CD4-positive, alpha-beta T cell treated with Interleukin-1 beta for 1 hour (primary cell): ENCODE measurements at places on chromosomes 13 and 19.

DNA sequence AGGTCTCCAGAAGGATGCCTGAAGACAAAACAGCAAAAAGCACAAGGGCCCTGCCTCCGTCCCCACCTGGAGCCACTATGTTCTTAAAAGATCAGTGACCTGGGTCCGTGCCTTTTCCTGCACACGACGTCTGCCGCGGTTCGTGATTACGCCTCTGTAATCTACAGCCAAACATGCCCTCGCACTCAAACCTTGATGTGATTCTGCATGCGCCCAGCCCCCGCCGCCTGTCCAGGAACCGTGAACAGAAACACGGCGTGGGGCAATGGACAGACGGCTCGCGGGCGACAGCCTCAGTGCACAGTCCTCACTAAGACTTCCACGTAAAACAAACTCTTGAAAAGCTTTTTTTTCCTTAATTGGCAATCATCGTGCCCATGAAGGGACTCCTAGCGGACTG, 15.5 kb downstream of the C13orf46 start:
- no peak for DNase-seq

DNA sequence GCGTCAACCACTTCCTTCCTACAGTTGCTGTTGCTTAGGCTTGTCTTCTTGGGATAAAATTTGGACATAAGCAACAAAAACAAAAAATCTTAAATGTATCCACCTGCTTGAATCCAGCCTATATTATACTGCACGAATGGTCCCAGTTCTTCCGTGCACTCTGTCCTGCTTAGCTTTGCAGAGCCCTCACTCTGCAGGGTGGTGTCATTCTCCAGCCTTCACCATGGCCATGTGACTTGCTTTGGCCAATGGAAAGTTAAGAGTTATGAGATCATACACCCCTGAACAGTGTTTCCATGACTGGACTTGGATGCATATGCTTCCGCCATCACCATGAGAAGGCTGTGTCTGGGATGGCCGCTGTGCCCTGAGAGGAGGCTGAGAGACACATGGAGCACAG, 27.4 kb upstream of the SACS start:
- no peak for DNase-seq

- no peak for DNase-seq
These were observed 105.7 kb upstream of the RAP2A start for GRCh38 chr13:97328222-97328790.

DNA sequence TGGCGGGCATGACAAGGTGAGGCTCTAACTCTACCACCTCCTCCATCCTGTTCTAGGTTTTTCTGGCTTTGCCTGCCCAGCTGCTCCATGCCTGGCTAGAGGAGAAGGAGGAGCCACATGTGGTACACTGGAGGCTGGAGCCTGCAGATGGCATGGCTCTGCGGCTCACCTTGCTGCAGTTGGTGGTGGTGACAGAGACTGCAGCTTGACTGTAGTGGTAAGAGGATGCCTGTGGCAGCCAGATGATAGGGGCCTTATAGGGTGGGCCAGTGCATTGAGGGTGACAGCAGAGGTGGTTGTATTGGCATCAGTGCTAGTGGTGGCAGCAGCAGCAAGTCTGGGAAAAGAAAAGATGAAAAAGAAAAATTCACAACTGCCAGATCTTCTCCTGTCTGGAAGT, 146.2 kb downstream of the TNFRSF19 start:
- no peak for DNase-seq

DNA sequence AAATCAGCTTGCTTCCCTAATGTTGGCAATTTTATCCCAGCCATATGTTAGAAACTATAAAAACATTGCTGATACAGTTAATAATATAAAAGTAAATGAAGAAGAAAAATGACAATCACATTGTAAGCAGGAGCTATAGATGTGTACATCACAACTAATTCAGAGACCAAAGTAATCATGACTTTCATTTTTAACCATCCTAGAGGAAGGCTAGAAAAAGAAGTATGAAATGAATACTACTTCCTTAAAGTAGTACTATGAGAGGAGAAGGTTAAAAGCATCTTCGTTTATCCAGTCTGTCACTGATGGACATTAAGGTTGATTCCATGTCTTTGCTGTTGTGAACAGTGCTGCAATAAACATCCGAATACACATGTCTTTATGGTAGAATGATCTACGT, 135.5 kb downstream of the IRS2 start:
- no peak for DNase-seq

GRCh38 chr19:32555786-32556185, 25.2 kb upstream of the PDCD5 start:
- DNase-seq = no peak

DNA sequence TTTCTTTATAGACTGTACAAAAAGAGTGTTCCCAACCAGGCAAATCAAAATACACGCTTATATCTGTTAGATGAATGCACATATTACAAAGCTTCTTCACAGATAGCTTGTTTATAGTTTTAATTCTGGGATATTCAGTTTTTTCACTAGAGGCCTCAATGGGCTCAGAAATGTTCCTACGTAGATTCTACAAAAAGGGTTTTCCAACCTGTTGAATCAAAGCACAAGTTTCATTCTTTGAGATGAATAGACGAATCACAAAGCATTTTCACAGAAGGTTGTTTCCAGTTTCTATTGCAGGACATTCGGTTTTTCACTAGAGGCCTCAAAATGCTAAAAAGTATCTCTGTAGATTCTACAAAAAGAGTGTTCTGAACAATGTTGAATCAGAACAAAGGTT, 1490.3 kb downstream of the UQCRFS1 start:
- no peak for DNase-seq

DNA sequence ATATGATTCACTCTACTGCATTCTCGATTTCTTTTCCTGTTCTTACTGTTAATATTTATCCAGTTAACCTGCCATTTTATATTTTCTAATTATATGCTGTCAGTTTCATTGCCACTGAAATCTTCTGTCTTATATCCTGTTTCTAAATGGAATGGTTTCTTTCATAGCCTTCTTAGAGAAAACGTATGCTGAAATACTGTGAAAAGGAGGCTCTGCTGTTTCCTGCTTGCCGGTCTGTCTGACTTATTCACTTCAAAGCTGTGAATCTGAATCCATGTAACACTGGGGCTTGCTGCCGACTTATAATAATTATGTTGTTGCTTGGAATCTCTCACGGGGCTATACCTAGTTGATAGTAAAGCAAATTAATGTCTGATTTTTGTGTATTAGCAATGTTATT, 80.0 kb downstream of the GPR12 start:
- no peak for DNase-seq

- no peak for DNase-seq
These were observed 1.0 kb upstream of the ZBTB32 start for GRCh38 chr19:35703343-35703742.

- DNase-seq = peak; percentile 7
These were observed 5.7 kb downstream of the WDR62 start for GRCh38 chr19:36060430-36060829.

- DNase-seq = no peak
These were observed 12.2 kb downstream of the PODNL1 start for GRCh38 chr19:13926010-13926409.

DNA sequence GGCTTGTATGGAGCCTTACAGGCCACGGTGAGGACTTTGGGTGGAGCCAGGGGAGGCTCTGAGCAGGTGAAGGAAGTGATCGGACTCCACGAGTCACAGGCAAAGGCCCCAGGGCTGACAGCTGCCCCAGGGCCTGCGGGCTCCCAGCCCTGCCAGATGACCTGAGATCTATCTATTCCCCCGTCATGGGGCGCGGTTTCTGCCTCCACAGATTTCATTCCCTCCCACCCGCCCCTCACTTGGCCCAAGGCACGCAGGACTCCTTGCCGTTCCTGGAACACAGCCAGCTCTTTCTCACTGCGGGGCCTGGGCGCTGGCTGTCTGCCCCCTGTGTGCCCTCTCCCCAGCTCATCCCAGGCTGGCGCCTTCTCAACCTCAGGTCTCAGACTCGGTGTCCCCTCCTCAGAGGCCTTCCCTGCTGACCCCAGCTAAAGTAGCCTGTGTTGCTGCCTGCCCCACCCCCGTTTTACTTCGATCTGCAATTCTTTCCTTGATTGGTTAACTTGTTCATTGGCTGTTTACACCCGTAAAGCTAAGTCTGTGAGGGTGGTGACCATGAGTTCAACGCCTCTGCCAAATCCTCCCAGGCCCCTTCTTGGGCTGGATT, 13.9 kb upstream of the PAK4 start:
- no peak for DNase-seq

DNA sequence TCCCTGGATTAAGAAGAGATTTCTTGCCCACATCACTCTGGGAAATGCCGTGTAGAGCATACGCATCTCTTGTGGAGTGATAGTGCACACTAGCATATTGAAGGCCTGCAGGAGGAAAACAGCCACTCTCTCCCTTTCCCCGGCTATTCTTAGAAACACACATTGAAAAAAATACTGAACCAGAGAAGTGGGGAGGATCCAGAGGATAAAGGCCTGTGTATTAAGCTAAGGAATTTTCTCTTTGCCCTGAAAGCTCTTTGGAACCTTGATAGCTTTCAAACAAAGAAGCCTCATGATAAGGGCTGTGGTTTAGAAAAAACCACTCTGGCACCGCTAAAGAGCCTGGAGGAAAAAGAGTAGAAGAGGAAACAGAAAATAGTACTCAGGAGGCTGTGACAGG, 386.1 kb upstream of the NBEA start:
- no peak for DNase-seq

- peak; percentile 44 for DNase-seq
These were observed 538 bp downstream of the ZNF428 start for GRCh38 chr19:43618921-43619261.

DNA sequence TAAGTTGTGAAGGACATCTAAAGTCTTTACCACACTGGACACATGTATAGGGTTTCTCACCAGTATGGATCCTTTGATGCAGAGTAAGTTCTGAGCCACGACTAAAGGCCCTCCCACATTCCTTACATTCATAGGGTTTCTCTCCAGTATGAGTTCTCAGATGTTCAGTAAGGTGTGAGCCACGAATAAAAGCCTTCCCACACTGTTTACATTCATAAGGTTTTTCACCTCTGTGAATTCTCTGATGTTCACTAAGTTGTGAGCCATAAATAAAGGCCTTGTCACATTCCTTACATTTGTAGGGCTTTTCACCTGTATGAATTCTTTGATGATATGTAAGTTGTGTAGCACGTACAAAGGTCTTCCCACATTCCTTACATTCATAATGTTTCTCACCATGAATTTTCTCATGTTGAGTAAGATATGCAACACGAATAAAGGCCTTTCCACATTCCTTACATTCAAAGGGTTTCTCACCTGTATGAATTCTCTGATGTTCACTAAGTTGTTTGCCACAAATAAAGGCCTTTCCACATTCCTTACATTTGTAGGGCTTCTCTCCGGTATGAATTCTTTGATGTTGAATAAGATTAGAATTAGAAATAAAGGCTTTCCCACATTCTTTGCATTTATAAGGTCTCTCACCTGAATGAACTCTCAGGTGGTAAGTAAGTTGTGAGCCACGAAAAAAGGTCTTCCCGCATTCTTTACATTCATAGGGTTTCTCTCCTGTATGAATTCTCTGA, 29.8 kb downstream of the ZNF571 start:
- DNase-seq = no peak

DNA sequence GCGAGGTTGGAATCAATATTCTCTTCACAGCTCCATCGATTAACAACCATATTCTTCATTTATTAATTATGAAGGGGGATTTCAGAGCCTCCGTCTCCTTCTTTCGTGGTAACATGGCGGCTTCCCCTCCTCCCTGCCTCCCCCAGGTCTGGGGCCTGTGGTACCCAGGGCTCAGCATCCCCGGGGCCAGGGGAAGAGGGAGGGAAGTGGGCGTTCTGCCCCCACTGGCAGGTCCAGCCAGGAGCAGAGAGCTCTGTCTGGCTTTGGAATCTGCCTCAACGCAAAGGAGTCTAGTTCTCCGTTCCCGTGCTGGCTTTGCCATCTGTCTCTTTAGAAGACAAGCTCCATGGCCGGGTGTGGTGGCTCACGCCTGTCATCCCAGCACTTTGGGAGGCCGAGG, 37.8 kb upstream of the ONECUT3 start:
- DNase-seq = no peak

DNA sequence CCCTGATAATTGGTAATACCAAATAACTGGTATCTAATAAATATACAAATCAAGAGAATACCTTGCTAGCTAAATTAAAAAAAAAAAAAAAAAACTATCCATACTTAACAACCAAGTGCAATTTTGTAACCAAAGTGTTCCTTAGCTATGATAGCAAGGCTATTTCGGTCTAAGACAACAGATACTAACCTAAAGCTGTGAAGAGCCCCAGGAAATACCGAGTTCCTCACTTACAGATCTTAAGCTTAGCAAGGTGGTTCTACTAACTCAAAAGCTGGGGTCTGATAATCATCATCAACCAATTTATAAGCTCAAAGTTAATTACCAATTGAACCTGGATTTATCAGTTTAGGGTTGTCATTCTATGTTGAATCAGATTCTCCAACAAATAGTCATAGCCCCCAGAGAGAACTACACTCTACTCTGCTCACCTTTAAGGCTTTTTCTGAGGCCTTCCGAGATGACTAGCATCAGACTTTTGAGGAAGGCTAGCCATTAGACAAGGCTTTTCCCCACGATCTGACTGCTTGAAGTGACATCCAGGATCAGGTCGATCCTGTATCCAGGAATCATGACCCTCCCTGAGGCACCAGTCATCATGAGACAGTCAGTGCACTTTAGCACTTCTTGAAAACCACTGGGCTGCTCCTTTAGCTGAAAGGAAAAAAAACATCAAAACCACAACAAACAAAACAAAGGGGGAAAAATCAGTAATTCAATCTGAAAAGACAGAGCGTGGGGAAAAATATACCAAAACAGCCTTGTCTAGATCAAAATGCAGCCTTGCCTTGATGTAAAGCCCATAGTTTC, 31.9 kb downstream of the INTS6 start:
- DNase-seq = no peak

DNA sequence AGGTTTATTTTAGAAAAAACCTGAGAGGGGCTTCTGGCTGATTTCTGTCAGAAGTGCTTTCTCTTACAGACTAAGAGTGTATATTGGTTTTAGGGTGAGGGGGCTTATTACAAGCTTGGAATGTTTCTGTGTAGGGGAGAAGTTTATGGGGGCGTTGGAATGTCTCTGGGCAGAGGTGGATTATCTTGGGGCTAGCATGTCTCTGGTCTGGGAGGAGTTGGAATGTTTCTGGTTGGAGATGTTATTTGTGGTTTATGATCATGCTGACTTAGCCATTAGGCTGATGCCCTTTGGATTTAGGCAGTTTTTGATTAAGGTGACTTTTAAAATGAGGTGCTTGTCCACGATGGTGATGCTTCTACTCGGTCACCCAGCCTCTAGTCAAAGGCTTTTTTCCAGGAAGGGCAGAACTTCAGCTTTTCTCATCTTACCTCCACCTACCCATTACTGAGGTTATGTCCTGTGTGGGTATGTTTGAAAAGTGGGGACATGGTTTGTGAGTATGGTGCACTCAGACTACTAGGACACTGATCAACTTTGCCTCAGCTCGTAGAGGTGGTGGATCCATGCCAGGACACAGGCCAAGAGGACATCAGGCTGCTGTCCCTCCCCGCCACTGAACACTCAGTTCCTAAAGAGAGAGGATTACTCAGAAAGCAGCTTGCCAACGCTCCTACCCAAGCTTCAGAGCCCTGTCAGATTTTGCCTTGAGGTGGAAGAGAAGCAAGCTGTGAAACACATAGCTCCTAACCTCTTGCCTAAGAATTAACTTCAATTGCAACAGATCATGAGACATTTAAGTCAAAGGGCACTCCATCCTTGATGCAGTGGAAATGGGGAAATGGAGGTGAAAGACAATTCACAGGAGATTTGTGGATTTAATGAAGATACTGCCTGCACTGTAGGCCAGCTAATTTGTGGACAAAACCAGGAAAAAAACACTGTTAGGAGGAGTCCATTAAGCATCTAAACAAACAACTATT, 63.6 kb downstream of the ZNF44 start:
- no peak for DNase-seq
